ENCODE measurements at places on chromosomes 12 and 14. TPM values are rescaled to one million over a fixed set of nuclear protein-coding genes. Genes with fewer than 3 reads are reported as not detected.

- DNase-seq = no peak
Measured at GRCh38 chr12:130489293-130489692, 151.6 kb downstream of the PIWIL1 start.

DNA sequence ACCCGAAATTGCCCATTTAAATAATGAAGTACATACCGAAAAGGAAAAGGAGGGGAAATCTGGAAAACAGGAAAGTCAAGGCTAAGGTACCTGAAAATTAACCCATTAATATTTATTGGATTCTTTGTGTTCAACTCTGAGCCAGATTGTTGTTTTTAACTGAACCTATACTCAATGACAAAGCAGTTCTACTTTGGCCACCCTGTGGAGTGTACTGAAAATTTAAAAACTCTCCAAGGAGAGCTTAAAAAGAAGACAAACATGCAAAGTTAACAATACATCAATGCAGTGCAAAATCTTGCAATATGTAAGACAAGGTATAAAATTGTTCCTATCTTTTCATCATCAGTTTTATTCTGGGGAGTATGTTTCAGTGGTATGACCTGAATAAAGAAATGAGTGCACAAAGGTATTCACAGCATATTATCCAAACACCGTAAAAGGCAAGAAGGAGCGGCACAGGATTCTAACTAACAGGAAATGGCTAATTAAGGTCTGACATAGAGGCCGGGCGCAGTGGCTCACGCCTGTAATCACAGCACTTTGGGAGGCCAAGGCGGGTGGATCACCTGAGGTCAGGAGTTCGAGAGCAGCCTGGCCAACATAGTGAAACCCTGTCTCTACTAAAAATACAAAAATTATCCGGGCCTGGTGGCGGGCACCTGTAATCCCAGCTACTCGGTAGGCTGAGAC is 1.7 kb downstream of the USP44 start:
- no peak for DNase-seq

- no peak for DNase-seq
Measured at GRCh38 chr12:56042843-56043242, 1.1 kb downstream of the RPS26 start.

GRCh38 chr14:64720131-64720576 is 15.9 kb downstream of the PLEKHG3 start:
- DNase-seq = peak; percentile 95

- no peak for DNase-seq
Measured at GRCh38 chr12:68868043-68868790, 60.2 kb downstream of the MDM2 start.

DNA sequence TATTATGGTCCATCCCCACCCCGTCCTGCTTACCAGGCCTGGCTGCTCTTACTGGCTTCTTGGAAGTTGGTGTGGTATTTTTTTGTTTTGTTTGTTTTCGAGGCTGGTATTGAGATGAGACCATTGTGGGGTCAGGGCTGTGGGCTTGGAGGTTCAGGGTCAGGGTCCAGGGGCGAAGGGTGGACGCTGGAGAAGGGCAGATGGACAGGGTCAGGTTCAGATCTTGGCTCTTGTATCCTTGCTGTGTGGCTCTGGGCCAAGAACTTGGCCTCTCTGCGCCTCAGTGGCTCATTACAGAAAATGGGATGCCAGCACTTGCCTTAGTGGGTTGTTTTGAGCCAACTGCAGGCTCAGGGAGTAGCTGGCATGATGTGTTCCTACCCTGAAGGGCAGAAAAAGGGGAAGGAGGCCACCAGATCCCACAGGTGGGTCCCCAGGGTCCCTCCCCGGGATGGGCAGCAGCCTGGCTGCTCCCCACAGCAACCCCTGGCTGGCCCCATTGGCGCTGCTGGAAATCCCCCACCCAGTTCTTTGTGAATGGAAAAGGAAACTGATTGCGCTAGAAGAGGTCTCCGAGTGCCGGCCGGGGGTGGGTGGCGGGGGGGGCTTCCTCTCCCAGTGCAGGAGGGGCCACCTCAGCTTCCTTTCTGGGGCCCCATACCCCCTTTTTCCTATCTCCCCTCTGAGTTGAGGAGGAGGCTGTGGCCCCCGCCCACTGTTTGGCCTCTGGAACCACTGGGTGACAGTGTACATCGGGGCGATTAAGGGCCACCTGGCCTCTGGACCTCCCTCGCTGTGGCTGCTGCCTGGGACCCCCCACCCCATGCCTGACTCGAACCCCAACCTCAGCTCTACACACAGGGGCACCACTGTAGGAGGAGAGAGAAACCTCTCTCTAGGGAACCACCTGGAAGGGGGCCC is 25.0 kb downstream of the SH2B3 start:
- DNase-seq = no peak

- no peak for DNase-seq
Measured at GRCh38 chr12:116000252-116000651, 277.2 kb downstream of the MED13L start.

GRCh38 chr14:89428546-89429198 is 11.6 kb upstream of the FOXN3 start:
- peak; percentile 81 for DNase-seq

DNA sequence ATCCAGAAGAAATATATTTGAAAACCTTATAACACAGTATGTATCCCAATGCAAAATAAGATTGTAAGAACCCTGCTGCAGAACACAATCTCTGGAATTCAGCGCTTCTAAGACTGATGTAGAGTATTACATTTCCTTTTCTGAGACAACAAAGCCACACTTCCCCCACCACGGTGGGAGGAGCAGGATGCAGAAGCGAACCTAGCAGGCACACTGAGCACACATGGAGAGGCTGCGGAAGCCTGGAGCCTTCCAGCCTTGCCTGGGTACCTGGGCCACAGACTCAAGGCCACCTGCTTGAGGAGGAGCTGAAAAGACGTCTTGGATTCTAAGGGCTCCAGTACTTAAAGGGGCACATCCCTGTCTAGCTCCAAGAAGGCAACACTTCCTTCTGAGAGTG is 46.4 kb downstream of the TCHP start:
- no peak for DNase-seq

GRCh38 chr14:68177728-68178127 is 358.1 kb downstream of the RAD51B start:
- no peak for DNase-seq

- no peak for DNase-seq
Measured at GRCh38 chr12:104676636-104677035, 219.9 kb downstream of the CHST11 start.

GRCh38 chr12:118513611-118514010 is 137.3 kb downstream of the SUDS3 start:
- no peak for DNase-seq

RPL10L gene
- not detected for total RNA-seq

CLEC1A gene
- not detected for total RNA-seq

RNASE7 gene
- 11.8 TPM for total RNA-seq

RD3L gene
- not detected for total RNA-seq

MIP gene
- total RNA-seq = not detected

Measured in MCF 10A (cell line).